Ureter (tissue), 1 donor: ENCODE measurements at places on chromosomes 1 and 21. TPM values are rescaled to one million over a fixed set of nuclear protein-coding genes. Genes with fewer than 3 reads are reported as not detected.

DNA sequence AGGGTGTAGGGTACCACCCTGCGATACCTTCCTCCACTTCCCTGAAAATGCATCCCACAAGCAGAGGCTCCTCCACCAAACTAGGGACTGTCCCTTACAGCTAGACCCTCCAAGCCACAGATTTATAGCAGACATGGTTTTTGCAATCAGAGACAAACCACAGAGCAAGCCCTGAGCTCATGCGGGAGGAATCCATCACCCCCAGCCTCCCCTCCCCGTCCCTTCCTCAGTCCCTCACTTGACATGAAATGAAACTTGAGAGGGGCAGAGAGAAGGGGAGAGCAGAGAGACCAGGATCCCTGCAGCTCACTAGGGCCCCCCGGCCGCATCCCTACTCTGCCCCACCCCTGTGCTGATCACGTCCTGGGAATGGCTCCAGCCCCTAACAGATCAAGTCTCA lies 94.9 kb downstream of the MRPL37 start:
- no peak for DNase-seq

The PLEKHN1 gene
- 28.5 TPM for total RNA-seq

- DNase-seq, result no peak
Observed at GRCh38 chr1:59242370-59242769, 54.5 kb upstream of the FGGY start.

GRCh38 chr1:115865704-115866380 lies 24.9 kb upstream of the NHLH2 start:
- DNase-seq, result no peak
